HepG2 (cell line): ENCODE measurements at places on chromosomes 4 and X. TPM values are rescaled to one million over a fixed set of nuclear protein-coding genes. Genes with fewer than 3 reads are reported as not detected.

Gene PPP1R2C
- total RNA-seq = not detected in 2 replicates

Gene SCRG1
- not detected in 2 replicates for total RNA-seq

Gene PPID
- 63.4 and 73.3 TPM in 2 replicates for total RNA-seq

DNA sequence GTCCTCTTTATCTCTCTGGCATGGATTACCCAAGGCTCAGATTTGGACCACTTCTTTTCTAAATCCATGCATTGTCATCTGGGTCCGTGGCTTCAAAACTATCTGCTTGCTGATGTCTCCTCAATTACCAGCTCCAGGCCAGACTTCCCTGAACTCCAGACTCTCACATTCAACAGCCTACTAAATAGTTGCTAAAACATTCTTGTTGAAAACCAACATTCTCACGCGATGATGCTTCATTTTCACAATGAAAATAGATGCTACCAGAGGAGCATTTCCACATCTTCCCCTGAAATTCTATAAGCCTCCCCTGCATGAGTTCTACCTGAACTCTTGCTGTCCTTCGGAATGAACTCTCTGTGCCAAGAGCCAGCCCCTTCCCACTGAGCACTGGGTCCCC, 5.2 kb upstream of the TLR6 start:
- no peak overlapping the region for H3K27ac ChIP-seq
- H3K36me3 ChIP-seq = no peaks in the 10 kb centered on the region
- no peaks in the 10 kb centered on the region for H3K27me3 ChIP-seq
- DNase-seq = no peak
- no peak overlapping the region for H3K4me3 ChIP-seq

DNA sequence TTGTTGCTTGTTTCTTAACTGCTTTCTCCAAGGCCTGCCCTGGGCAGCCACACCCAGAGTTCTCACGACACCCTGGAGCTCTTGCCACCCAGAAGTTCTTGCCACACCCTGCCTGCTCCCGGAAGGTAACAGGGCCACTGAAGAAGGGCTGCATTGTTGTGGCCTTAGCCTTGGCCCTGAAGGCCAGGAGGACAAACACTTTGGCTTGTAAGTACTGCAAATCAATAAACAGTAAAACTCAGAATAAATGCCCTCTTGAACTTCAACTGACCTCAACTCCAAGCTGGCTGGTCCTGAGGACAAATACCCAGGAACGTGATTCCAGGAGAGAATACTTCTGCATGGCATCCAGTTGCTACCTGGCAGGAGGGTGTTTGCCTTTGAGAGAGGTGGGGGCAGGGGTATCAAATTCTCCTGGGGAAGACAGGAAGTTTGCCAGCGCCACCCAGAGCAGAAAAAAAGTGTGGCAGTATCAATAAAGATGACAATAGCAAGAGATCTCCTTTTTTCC, 54.1 kb downstream of the TLR10 start:
- peak; percentile 35 for DNase-seq
- no peak overlapping the region for H3K4me3 ChIP-seq
- H3K36me3 ChIP-seq = no peaks in the 10 kb centered on the region
- H3K27ac ChIP-seq = no peak overlapping the region
- no peaks in the 10 kb centered on the region for H3K27me3 ChIP-seq
